ENCODE measurements at places on chromosomes 3 and 15.
A peak's percentile ranks its signal among the peaks of the same experiment; 100 is the strongest.

DNA sequence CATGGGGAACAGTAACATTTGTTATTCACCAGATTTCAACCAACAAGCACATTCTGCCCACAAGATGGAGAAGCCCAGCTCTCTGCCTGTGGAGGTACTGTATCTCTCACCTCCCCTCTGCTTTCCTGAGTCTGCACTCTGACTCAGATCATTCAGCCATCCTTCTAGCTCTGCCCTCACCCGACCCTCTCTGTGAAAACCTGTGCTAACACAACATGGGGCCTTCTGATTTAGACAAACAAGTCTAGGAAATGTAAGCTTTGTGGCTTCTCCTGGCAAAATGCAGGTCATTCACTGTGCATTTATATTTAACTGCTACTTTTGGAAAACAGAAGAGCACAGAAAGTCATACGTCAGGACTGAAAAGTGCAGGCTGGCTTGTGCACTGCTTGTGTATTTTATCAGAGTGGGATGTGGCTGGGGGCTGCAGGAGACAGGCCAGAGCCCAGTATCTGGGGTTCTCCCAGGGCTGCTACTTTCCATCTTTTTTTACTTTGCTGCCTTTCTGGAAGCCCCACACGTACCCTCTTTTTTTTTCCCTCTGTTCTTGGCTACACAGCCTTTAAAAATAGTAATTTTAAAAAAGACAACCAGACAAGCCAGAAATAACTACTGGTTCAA lies 50.8 kb downstream of the SUSD5 start:
- no peak for DNase-seq

DNA sequence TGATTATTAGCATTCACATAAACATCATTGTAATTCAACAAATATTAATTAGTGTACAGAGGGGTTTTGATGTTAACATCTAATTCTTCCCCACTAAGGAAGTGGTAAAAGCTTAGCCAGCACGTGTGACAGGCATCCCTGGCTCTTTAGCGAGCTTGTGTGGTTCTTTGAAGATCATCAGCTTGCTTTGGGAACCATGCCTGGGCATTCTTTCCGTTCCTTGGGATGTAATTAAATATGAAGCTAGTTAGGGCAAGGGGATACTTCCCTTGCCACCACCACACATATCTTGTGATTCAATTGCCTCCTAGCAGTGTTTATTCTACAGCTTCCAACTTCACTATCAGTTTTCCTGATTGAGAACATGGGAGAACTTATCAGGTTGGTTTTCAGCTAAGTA lies 246.5 kb downstream of the MYRIP start:
- no peak for DNase-seq

- DNase-seq = no peak
Observed at GRCh38 chr15:42547918-42548248, 710 bp downstream of the LRRC57 start.

GRCh38 chr15:60568914-60569391 lies 90.0 kb upstream of the ICE2 start:
- DNase-seq = no peak

GRCh38 chr3:52896613-52897012 lies 735 bp downstream of the STIMATE start:
- peak; percentile 47 for DNase-seq

- no peak for DNase-seq
Observed at GRCh38 chr3:125375950-125376679, 990 bp upstream of the ZNF148 start.

DNA sequence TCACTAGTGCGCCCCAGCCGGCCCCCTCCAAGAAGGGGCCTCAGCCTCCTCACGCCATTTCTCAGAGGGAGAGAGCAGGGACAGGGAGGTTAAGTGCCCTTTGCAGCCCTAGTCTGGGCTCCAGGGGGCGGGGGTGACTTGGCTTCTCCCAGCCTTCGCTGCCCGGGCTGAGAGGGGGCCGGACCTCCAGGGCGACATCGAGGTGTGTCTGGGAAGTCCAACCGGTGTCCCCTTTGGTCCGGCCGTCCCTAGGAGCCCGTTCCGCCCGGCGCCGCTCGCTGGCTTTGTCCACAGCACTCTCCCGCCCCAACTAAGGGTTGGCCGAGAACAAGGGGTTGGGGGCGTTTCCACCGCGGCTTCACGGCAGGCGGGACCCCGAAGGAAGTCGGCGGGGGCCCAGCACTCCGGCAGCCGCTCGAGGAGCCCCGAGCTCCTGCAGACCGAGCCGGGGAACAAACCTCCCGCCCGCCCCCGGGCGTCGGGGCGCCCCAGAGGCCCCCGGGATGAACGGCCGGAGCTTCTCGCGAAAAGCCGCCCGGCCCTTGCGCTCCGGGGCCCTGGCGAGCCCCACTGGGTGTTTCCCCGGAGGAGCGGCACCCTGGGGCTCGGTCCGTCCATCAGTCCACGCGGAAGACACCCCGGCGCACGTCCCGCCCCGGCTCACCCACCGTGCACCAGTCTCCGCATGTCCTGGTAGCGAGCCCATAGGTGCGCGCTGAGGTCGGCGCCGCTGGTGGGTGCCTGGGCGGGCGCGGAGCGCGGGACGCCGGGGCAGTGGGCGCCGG lies 627 bp downstream of the NT5DC2 start:
- DNase-seq = peak; percentile 13

DNA sequence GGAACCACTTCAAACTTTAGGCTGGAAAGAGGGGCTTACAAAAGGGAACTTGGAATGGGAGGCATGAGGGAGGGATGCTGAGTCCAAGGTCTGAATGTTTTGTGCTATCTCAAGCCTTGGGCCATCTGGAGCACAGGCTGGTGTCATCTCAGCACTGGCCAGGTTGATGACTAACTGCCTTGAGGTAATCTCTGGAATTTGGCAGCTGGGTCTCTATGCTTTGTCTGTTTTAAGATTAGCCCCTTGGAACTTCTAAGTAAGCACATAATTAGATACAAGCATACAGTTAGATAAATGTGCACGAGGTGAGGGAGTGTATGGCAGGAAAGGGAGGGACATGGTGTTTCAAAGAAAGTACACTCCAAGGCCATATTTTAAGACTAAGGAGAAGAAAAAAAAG lies 252.4 kb upstream of the CCDC54 start:
- no peak for DNase-seq

- DNase-seq = no peak
Observed at GRCh38 chr3:188305220-188305619, 151.3 kb downstream of the LPP start.

DNA sequence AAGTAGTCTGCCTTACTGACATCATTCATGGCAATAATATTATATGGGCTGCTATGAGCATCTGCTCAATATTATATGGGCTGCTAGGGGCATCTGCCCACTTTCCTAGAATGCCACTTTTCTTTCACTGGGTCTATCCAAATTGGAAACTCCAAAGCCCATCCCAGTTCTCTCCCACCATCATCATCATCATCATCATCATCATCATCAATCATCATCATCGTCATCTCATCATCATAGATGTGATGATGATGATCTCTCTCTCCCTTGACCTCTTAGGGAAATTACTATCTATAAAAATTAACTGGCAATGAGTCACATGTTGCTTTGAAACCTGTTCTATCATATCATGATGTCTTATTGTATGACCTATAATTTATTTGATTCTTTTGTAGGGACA lies 222.0 kb downstream of the TJP1 start:
- DNase-seq = no peak

GRCh38 chr3:128269006-128269775 lies 115.9 kb downstream of the EEFSEC start:
- no peak for DNase-seq

- no peak for DNase-seq
Observed at GRCh38 chr3:55526332-55527030, 39.4 kb upstream of the WNT5A start.

- DNase-seq = peak; percentile 82
Observed at GRCh38 chr3:129829640-129830039, 63.9 kb downstream of the TMCC1 start.

GRCh38 chr3:189573004-189573403 lies 58.2 kb upstream of the TP63 start:
- no peak for DNase-seq

DNA sequence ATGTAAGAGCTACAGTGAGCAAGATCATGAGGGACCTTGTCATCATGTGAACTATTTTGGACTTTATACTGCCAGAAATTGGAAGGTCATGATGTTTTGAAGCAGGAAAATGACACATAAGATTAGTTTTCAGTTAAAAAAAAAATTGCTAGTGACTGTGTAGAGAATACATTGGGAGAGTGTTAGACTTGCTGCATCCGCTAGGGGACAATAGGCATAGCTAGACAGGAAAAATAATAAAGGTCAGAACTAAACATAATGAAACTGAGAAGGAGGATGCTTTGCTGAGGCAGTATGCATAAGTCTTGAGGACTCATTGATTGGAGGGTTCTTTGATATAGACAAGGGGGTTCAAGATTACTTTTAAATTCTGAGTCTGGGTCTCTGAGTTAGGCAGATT lies 275.8 kb upstream of the KCNH8 start:
- DNase-seq = no peak

GRCh38 chr3:42061713-42062380 lies 29.3 kb upstream of the TRAK1 start:
- DNase-seq = peak; percentile 44

GRCh38 chr15:89195836-89196235 lies 25.5 kb downstream of the RLBP1 start:
- no peak for DNase-seq

GRCh38 chr3:123026565-123027291 lies 835 bp downstream of the SEMA5B start:
- peak; percentile 22 for DNase-seq

DNA sequence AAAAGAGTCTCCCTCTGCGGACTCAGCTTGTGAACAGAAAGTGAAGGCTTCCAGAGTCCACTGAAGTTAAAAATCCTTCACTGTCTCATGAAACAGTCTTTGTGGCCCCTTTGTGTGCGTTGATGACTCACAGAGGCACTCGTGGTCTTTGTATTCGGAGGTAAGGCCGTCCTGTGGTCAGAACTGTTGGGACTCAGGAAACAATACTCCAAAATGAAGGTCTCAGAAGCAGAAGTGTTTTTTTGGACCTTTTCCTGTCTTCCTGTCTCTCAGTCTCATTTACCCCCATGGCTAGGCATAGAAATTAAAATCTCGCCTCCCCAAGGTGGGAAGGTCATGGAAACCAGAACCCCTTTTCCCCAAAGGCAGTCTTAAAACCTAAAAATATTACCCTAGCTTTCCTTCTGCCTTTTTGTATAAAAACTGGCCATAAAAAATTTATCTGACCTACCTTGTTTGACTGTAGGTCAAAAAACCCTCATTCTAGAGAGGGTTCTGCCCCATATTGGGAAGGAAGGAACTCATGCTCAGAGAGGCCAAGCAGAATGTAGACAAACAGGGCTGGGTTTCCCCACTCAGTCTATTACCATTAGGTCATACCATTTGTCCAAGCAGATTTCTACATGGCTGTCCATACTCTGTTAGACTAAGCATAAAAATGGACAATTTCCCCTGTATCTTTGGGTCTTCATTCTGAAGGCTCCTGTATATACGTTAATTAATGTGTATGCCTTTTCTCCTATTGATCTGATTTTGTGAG lies 19.1 kb upstream of the EPB42 start:
- DNase-seq = peak; percentile 27

- DNase-seq = no peak
Observed at GRCh38 chr3:36258421-36258820, 121.9 kb upstream of the STAC start.

DNA sequence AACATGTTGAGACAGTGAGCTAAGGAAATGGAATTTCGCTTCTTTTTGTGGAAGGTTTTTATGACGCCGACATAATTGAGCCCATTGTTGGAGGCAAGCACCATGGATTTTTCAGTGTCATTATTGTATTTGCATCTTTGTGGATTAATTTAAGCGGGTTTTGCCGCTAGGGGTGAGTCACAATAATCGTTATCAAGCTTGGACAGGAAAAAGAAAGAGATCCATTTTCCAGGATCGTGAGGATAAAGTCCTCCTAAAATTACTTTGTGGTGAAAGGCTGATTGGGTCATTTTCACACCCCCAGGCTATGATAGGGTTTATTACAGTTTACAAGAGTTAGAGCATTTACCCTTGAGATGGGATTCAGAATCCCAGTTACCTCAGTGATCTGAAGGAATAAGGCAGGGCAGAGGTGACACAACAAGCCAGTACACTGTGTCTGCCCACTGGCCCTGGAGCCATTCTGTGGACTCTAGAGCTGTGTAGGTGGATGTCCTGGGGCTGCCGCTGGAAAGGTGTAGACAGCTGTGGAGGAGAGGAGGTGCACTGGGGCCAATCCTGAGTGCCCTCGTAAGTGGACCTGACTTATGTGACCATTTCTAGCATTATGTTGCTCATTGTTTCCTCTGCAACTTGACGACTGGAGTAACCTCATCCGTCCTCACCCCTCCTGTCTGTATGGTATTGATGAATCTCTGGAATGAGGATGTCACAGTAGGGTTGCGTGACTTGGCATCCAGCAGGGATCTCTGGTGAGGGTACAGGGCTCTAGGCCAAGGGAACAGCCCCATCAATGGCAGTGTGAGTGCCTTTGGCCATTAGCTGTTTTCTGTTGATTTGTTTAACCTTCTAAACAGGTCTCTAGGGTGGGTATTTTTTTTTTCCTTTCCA lies 370.1 kb downstream of the LRTM1 start:
- DNase-seq = no peak

DNA sequence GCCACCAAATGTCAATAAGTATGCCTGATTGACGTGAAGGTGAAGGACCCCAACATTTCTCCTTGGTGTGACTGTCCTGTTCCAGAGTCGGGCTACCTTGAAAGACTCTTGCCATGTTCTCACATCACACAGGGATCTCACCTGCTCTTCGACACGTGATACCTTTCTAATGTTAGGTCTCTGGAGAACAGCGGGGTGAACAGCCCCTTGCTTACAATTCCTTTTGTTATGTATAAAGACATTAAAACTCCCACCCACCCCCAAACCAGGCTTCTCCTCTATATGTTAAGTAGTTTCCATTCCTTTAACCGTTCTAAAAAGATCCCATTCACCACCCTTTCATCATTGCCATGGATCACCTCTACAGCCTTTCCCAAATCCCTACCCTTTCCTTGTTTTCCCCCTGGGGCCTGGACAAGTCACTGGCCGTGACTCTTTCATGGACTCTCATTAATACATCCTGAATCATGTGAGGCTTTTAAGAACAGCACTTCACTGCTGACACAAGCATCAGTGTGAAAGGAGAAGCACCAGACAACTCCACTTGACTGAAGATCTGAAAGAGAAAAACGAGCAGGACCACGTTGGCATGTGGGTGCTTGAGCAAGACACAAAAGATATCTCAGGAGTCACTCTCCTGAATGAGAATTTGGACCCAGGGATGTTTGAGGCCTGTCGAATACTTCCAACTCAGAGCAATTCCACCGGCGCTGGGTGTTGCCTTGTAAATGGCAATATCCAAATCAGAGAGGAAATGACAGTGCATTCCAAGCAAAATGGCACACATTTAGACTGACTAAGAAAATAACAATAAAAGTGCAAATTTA lies 115.0 kb downstream of the FOXP1 start:
- no peak for DNase-seq

- DNase-seq = no peak
Observed at GRCh38 chr3:28575746-28576613, 227.4 kb upstream of the AZI2 start.

- DNase-seq = no peak
Observed at GRCh38 chr3:183396662-183397391, 31.6 kb downstream of the MCF2L2 start.

- peak; percentile 96 for DNase-seq
Observed at GRCh38 chr3:50237754-50238548, 1.9 kb downstream of the GNAI2 start.
